ENCODE measurements at places on chromosomes 5 and 9.

- no peak for DNase-seq
Measured at GRCh38 chr5:59000211-59000610, 417.3 kb downstream of the RAB3C start.

DNA sequence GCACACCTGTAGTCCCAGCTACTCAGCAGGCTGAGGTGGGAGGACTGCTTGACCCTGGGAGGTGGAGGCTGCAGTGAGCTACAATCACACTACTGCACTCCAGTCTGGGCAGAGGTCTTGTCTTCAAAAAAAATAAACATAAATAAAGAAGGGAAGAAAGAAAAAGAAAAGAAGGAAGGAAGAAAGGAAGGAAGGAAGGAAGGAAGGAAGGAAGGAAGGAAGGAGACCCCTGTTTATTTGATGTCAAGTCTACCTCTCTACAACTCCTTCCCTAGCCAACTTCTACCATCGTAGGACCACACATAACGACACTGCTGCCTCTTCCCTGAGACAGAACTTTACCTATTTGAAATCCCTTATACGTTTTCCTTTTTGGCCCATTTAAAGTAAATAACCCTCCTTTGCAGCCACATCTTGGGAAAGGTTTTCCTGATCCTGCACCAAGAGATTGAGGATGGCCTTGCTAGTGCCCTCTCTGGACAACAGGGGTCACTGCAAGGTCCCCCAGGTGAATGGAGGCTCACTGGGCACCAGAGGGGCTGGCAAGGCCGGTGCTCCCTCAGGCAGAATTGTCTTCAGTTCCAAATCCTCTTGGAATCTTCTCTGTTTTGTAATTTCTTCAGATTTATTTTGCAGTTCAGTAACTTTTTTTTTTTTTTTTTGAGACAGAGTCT is 10.5 kb downstream of the RPS14 start:
- DNase-seq: peak; percentile 41

- DNase-seq: no peak
Measured at GRCh38 chr9:79912318-79913070, 340.7 kb downstream of the TLE4 start.

GRCh38 chr5:74030371-74030770 is 404.4 kb downstream of the ARHGEF28 start:
- no peak for DNase-seq

GRCh38 chr9:99264070-99264680 is 42.1 kb downstream of the SEC61B start:
- DNase-seq: no peak

DNA sequence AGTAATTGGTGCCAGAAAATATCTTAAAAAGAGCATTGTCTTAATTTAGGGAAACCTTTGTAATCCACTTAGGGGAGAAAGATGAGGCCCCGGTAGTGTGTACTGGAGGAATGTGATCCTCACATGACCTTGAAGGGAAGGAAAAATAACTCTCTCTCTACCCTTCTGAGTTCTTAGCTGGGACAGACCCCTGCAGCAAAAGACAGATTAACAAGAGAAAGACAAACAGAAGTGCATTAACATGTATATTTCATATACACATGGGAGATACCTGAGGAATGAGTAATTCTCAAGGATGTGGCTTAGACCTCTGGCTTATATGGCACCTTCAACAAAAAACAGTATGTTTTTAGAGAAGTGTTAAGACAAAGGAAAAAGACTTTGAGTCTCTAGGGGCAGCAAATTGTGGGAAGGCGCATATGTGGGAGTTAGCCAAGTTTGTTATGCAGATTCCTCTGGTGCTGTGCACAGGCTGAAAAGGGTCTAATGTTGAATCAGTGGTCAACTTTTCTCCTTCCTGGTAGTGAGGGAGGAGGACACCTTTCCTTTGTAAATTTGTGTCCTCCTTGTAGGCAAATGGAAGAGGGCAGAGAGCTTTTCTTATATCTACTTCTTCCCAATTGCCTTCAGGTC is 138.8 kb downstream of the LRRC70 start:
- DNase-seq: no peak

GRCh38 chr9:134560654-134561053 is 80.9 kb upstream of the COL5A1 start:
- no peak for DNase-seq

GRCh38 chr9:34514816-34515215 is 8.0 kb downstream of the ENHO start:
- no peak for DNase-seq

DNA sequence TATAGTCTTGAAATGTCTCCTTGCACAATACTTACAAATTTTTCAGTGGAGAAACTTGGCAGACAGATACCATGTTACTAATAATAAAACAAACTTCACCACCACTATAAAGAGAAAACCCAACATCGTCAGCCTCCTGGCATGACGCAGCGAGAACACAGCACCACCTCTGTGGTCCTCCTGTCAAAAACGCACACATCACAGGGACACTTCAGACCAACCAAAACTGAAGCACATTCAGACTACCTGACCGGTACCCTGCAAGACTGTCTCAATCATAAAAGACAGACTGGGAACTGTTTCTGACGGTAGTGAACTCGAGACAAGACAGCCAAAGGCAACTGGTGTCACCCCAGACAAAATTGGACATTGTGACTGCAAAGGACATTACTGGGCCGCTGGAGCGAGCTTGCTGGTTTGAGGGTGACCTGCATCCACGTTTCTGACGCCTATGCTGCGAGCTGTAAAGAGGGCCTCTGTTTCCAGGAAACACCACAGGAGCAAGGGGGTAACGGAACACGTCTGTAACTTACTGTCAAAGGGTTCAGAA is 34.4 kb downstream of the NSUN2 start:
- DNase-seq: peak; percentile 41

GRCh38 chr9:14961372-14962068 is 51.3 kb upstream of the FREM1 start:
- no peak for DNase-seq

- peak; percentile 65 for DNase-seq
Measured at GRCh38 chr5:132225165-132226032, 2.3 kb downstream of the P4HA2 start.

DNA sequence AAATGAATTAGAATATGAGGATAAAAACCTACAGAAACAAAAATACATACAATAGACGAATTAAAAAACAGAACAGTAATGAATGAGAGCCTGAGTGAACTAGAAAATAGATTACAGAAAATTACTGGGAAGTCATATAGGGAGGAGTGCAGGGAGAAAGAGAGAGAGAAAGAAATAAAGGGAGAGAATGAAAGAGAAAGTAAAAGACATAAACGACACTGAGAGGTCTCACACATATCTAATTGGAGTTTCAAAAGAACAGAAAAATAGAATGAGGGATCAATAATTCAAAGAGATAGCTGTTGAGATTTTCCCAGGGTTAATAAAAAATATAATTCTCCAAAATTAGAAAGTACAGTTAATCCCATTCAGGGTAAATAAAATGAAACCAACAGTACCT is 156.4 kb upstream of the FTMT start:
- no peak for DNase-seq
